ENCODE measurements at places on chromosomes 6 and 20.

DNA sequence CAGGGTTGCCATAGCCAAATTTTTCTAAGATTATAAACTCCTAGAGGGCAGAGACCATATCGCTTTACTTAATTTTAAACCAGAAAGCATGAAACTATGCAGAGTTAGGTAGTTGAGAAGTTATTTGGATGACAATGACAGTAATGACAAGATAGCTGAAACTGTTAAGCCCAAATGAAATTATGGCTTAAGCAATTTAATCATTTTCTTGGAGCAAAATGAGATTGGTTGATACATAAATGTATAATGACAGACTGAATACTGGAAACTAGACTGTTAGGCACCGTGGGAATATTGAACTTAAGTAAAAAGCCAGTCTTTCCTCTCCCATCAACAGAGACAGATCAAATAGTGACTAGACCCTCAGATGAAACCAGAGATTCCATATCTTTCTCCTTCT, 670.3 kb upstream of the NRSN1 start:
- no peak for DNase-seq

- DNase-seq: no peak
Observed at GRCh38 chr6:85672050-85672449, 29.4 kb upstream of the SYNCRIP start.

GRCh38 chr6:121630716-121631115, 195.3 kb downstream of the GJA1 start:
- no peak for DNase-seq

GRCh38 chr20:37904008-37904642, 1.2 kb downstream of the VSTM2L start:
- no peak for DNase-seq

DNA sequence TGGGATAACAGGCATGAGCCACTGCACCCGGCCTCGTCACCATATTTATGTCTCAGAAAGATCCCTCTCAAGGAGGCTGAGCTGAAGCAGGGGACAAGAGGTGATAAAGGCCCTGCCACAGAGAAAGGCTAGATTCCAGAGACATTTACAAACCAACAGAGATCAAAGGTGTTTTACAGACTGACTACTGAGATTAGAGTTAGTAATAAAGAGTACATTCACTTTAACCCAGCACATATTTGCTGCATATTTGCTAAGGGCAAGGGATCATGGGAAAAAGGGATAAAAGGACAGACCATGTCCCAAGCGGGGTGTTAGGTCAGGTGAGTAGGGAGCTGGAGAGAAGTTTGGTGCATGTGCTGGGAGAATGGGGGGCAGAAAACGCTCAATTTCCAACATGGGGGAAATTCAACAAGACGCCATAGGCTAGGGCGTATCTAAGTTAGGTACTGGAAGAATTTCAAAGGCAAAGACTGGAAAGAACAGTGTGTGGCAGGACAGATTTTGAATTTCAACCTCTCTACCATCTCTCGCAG, 43.8 kb upstream of the SEC63 start:
- no peak for DNase-seq

GRCh38 chr6:159033160-159034049, 11.4 kb downstream of the TAGAP start:
- DNase-seq: no peak
